Fibroblast of lung (primary cell): ENCODE measurements at places on chromosomes 1 and 21. TPM values are rescaled to one million over a fixed set of nuclear protein-coding genes. Genes with fewer than 3 reads are reported as not detected.

Gene GJB5
- not detected in 2 replicates for polyA plus RNA-seq

Gene FCER1A
- not detected in 2 replicates for polyA plus RNA-seq

Gene ITGB2
- 0.05 TPM in 1 of 2 replicates, not detected in the other for polyA plus RNA-seq

Gene RIMKLA
- 0.05 TPM in 1 of 2 replicates, not detected in the other for polyA plus RNA-seq

Gene HES5
- not detected in 2 replicates for polyA plus RNA-seq

Gene MCOLN2
- 0.44 and 0.71 TPM in 2 replicates for polyA plus RNA-seq

Gene UBL4B
- polyA plus RNA-seq: not detected in 2 replicates

Gene MIXL1
- polyA plus RNA-seq: 0.07 and 0.08 TPM in 2 replicates

Gene SMIM1
- polyA plus RNA-seq: not detected in 2 replicates

Gene PRKAA2
- 2.9 and 3.1 TPM in 2 replicates for polyA plus RNA-seq

Gene NRIP1
- 12.9 and 17.8 TPM in 2 replicates for polyA plus RNA-seq

Gene PPT1
- 70.0 and 81.1 TPM in 2 replicates for polyA plus RNA-seq
